ENCODE measurements at places on chromosomes 7 and 10.

GRCh38 chr10:42428534-42428933, 209.8 kb downstream of the ZNF33B start:
- no peak for DNase-seq
- no peaks in the 10 kb centered on the region for H3K27me3 ChIP-seq
- H3K36me3 ChIP-seq: peaks cover 4% of the 10 kb centered on the region
- no peak overlapping the region for H3K4me3 ChIP-seq
- H3K27ac ChIP-seq: no peak overlapping the region
- H3K4me1 ChIP-seq: no peaks in the 10 kb centered on the region

DNA sequence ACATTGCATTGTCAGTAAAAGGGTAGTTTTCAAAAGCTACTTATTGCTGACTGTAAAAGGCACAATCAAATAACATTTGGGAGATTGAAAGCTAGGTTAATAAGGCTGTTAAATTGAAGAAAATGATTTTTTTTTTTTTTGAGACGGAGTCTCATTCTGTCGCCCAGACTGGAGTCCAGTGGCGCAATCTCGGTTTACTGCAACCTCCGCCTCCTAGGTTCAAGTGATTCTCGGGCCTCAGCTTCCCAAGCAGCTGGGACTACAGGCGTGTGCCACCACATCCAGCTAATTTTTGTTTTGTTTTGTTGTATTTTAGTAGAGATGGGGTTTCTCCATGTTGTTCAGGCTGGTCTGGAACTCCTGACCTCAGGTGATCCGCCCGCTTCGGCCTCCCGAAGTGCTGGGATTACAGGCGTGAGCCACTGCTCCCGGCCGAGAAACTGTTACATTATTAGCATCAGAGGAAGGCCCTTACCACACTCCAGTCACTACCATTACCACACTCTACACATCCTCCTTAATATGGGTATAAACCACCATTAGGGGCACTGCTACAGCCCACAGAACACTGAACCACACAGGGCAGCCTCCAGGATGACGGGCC, 1.0 kb downstream of the CYP51A1 start:
- H3K4me3 ChIP-seq: peak overlapping the region; percentile 92
- H3K27me3 ChIP-seq: no peaks in the 10 kb centered on the region
- peaks cover 5% of the 10 kb centered on the region for H3K36me3 ChIP-seq

- H3K27me3 ChIP-seq: peaks cover 31% of the 10 kb centered on the region
- no peaks in the 10 kb centered on the region for H3K36me3 ChIP-seq
- H3K27ac ChIP-seq: no peak overlapping the region
Measured at GRCh38 chr10:48760983-48761382, 76.3 kb downstream of the WDFY4 start.

- H3K4me1 ChIP-seq: no peaks in the 10 kb centered on the region
- no peaks in the 10 kb centered on the region for H3K36me3 ChIP-seq
- H3K4me3 ChIP-seq: no peak overlapping the region
- no peak overlapping the region for H3K27ac ChIP-seq
- H3K27me3 ChIP-seq: peaks cover 11% of the 10 kb centered on the region
Measured at GRCh38 chr7:128888756-128889095, 21.8 kb downstream of the KCP start.

DNA sequence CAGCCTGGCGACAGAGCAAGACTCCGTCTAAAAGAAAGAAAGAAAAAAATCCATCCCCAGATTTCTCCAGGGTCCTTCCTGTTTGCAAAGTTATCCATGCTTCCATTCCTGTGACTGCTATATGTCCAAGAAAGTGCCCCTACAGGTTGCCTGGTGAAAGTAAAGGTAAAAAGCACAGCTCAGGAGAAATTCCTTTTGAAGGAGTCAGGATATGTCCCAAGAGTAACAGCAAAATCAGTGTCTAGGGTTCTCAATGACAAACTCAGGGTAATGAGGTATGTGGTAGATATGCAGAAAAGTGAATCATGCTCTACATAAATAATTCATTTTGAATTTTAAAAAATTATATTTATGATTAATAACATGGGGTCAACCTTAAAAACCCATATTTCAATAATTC, 91.5 kb downstream of the CTTNBP2 start:
- no peaks in the 10 kb centered on the region for H3K27me3 ChIP-seq
- H3K4me3 ChIP-seq: no peak overlapping the region
- no peaks in the 10 kb centered on the region for H3K4me1 ChIP-seq

DNA sequence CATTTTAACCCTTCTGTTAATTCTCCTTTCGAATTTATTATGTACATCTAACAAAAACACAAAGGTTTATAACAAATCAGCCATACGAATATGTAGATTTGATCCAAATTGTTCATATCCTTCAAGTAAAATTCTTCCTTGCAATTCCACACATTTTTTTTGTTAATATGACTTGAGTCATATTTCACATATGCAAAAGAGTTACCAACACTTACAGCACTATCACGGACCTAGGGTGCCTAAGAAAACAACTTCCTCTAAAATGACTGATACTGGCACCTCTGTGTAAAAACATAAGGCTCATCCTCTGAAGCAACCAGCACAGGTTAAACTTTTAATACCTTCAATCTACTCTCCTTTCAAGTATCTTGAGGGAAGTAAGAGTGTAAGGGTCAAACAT, 451.8 kb downstream of the SEMA3D start:
- H3K27me3 ChIP-seq: no peaks in the 10 kb centered on the region
- no peak for DNase-seq
- H3K4me1 ChIP-seq: no peaks in the 10 kb centered on the region
- H3K27ac ChIP-seq: no peak overlapping the region
- H3K4me3 ChIP-seq: no peak overlapping the region
- peaks cover 1% of the 10 kb centered on the region for H3K36me3 ChIP-seq
